ENCODE measurements at places on chromosomes 7 and 10. TPM values are rescaled to one million over a fixed set of nuclear protein-coding genes. Genes with fewer than 3 reads are reported as not detected.

DNA sequence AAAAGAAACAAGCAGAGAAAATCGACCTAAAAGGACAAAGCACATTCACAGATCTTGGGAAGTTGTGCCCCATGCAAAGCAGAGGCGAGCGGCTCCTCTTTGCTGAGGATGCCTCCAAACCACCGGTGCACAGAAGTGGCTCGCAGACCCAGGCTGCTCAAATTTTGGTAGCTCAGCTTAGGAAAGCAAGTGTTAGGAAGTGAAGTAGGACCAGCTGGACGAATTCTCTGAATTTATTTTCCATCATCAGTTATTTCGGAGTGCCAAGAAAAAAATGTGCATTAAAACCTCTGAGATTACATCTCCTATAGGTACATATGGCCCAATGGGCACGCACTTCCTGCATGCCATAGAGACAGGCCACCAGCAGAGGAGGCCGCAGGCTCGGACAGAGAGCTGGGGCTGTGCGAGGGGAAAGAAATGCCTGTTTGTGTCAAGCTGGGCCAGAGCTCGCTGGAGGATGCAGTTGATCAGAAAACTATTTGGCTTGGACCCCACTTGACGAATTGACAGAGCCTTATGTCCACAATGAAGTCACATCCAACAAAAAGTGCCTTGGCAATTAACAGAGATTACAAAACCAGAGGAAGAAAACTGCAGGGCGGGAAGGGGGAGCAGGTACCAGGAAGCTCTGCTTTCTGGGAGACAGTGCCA is 122.3 kb upstream of the LYZL2 start:
- peaks cover 5% of the 10 kb centered on the region for H3K4me1 ChIP-seq
- H3K36me3 ChIP-seq = no peaks in the 10 kb centered on the region
- peak overlapping the region; percentile 58 for H3K27ac ChIP-seq

- DNase-seq = no peak
- no peak overlapping the region for H3K27ac ChIP-seq
- H3K4me1 ChIP-seq = no peaks in the 10 kb centered on the region
- H3K36me3 ChIP-seq = no peaks in the 10 kb centered on the region
- no peak overlapping the region for H3K4me3 ChIP-seq
Measured at GRCh38 chr10:83678850-83679249, 460.5 kb upstream of the GHITM start.

DNA sequence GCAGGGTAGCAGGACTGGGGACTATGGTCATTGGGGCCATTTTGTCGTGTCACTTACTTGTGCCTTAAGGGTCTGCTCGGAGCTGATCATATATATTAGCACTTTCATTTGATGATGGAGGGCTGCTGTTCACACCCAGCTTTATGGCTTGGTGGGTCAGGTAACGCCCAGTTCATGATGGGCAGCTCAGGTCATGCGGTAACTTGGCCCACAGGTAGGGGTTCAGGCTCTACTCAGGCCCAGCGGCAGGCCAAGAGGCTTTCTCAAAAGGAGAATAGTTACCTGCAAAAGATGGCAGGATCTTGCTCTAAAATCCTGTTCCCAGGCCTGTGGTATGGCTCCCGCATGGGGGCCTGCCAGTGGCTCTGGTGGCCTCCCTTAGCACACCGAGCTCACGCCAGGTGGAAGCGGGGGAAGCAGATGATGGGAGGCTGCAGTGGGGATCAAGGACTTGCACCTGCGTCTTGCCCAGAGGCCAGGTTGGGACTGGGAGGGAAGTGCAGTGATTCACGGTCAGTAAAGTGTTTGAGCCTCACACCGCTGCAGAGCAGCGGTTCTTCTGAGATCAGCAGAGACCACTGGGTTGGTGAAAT is 109.5 kb downstream of the ADCY1 start:
- no peaks in the 10 kb centered on the region for H3K36me3 ChIP-seq
- H3K4me1 ChIP-seq = no peaks in the 10 kb centered on the region
- no peak for DNase-seq
- no peak overlapping the region for H3K4me3 ChIP-seq
- H3K27me3 ChIP-seq = peaks cover 6% of the 10 kb centered on the region

GRCh38 chr10:59634102-59634501 is 75.5 kb downstream of the SLC16A9 start:
- H3K27me3 ChIP-seq = no peaks in the 10 kb centered on the region
- no peaks in the 10 kb centered on the region for H3K4me1 ChIP-seq
- no peak overlapping the region for H3K27ac ChIP-seq
- no peaks in the 10 kb centered on the region for H3K36me3 ChIP-seq

- no peak overlapping the region for H3K27ac ChIP-seq
- DNase-seq = peak; percentile 49
- H3K4me1 ChIP-seq = no peaks in the 10 kb centered on the region
- H3K27me3 ChIP-seq = peaks cover 28% of the 10 kb centered on the region
Measured at GRCh38 chr7:103447073-103447960, 1.3 kb upstream of the SLC26A5 start.

DNA sequence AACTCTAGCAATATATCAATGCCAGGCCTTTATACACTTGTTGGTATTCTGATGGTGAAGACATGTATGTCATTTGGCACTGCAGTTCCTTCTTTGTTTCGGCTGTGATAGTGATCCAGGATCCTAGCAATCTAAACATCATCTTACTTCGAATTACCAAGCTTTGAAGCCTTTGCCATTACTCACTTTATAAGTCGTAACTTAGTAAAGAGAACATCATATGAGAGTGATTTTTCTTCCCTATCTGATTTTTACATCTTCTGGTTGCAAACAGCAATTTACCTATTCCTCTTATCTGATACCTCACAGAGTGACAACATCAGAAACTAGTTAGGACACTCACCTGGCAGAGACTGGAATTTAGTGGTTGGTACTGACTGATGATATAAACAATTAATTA is 7.6 kb upstream of the BPGM start:
- no peak for DNase-seq
- no peak overlapping the region for H3K4me3 ChIP-seq
- no peak overlapping the region for H3K27ac ChIP-seq
- no peaks in the 10 kb centered on the region for H3K36me3 ChIP-seq

The TM9SF3 gene
- 92.7 TPM for total RNA-seq

DNA sequence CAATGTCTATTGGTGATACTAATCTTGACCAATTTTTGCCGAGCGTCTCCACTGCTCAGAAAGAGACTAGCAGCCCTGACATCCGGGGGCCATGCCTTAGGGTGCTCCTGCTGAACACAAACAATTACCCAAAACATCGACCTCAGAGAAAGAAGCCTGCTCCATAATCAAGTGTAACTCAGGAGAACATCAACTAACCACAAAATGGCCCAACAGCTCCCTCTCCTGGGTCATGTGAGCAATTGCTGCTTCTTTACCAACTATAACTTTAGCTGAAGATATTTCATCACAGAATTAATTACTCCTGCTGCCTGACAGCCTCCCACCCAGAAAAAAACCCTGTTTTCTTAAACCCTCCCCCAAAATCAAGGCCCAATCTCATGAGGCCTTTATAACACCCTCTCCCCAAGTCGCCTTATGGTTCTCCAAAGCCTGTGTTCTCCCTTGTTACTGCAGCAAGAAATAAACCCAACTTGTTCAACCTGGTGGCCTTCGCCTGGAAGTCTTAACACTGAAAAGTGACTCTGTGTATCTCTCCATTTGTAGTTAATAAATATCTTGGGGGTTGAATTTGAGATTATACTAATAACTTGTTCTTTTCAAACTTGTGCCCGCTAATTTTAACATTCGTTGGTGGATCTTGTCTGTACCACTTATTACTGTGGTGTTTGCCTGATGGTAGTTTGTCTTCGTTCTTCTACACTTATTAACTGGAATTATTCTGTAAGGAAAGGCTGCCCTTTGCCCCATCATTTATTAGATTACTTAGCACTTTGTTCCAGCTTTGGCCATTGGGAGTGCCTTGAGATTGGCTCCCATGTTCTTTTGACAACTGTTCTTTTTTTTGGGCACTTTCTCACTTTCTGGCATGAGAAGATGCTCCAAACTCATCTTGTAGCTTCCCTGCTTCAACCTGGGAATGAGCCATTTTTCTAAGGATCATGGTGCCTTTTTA is 21.2 kb upstream of the RAMP3 start:
- no peaks in the 10 kb centered on the region for H3K36me3 ChIP-seq
- H3K27me3 ChIP-seq = peaks cover 10% of the 10 kb centered on the region
- peak; percentile 80 for DNase-seq
- H3K4me3 ChIP-seq = no peak overlapping the region

DNA sequence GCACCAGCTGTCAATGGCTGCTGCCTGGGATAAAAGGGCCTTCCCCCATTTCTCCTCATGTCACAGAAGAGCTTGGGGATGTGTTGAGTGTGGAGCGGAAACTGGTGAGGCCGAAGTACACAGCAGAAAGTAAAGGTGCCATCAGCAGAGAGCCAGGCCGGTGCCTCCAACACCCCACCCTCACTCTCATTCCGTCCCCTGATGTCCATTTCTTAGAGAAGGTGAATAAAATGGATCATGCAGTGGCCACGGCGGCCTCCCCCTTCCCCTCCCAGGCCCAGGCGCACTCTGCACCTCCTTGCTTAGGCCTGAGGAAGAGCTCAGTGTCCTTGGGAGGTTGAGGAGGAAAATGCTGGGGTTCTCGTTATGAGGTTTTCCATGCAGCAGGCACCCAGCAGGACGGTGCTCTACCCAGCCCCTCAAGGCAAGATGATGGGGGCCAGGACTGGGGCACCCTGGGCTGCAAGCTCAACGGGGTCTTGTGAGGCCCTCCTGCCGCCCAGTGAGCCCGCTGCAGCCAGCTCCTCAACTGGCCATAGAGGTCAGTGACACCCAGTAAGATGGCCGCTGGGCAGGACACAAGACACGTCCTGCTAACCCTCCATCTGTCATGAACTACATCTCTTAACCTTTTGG is 163.9 kb downstream of the ADARB2 start:
- H3K4me3 ChIP-seq = no peak overlapping the region
- H3K36me3 ChIP-seq = no peaks in the 10 kb centered on the region
- H3K4me1 ChIP-seq = no peaks in the 10 kb centered on the region

DNA sequence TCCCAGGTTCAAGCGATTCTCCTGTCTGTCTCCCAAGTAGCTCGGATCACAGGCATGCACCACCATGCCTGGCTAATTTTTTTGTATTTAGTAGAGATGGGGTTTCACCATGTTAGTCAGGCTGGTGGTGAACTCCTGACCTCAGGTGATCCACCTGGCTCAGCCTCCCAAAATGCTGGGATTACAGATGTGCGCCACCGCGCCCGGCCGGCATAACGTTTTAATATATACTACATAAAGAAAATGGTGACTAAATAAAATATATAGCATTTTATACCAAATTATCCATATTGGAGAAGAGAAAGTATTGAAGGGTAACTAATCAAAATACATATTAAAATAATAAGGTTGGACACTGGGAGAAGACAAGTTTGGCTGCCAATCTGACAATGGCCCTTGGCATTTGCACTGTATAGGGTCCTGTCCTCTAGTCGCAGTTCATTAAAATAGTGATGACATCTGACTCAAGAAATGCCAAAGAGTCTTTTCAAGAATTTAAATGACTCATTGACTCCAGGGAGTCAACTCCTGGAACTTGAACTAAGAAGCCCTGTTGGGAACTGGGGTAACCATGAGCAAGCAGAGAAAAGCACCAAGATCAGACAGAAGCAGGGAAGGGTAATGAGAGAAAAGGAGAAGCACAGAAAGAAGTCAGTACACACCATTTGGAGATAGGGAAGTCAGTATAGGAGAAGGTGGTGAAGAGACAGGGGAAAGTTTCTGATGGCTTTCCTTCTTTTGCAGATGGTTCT is 91.1 kb downstream of the CH25H start:
- peak; percentile 79 for DNase-seq
- H3K4me1 ChIP-seq = no peaks in the 10 kb centered on the region
- no peaks in the 10 kb centered on the region for H3K27me3 ChIP-seq
- no peaks in the 10 kb centered on the region for H3K36me3 ChIP-seq
- no peak overlapping the region for H3K27ac ChIP-seq

GRCh38 chr10:132107186-132107948 is 41.6 kb downstream of the JAKMIP3 start:
- H3K36me3 ChIP-seq = no peaks in the 10 kb centered on the region
- no peaks in the 10 kb centered on the region for H3K4me1 ChIP-seq
- H3K27ac ChIP-seq = no peak overlapping the region
- H3K4me3 ChIP-seq = no peak overlapping the region
- DNase-seq = no peak

GRCh38 chr7:117837841-117838240 is 35.4 kb downstream of the CTTNBP2 start:
- no peaks in the 10 kb centered on the region for H3K4me1 ChIP-seq
- no peak for DNase-seq
- no peak overlapping the region for H3K4me3 ChIP-seq

The ZNF727 gene
- 6.4 TPM for total RNA-seq

GRCh38 chr7:21454182-21454581 is 26.3 kb downstream of the SP4 start:
- H3K27ac ChIP-seq = no peak overlapping the region
- H3K27me3 ChIP-seq = no peaks in the 10 kb centered on the region
- no peak overlapping the region for H3K4me3 ChIP-seq
- DNase-seq = no peak

- H3K27me3 ChIP-seq = no peaks in the 10 kb centered on the region
- peaks cover 6% of the 10 kb centered on the region for H3K4me1 ChIP-seq
- no peaks in the 10 kb centered on the region for H3K36me3 ChIP-seq
- H3K27ac ChIP-seq = peak overlapping the region; percentile 35
- H3K4me3 ChIP-seq = no peak overlapping the region
Measured at GRCh38 chr7:46558482-46559193, 637.6 kb upstream of the IGFBP3 start.

DNA sequence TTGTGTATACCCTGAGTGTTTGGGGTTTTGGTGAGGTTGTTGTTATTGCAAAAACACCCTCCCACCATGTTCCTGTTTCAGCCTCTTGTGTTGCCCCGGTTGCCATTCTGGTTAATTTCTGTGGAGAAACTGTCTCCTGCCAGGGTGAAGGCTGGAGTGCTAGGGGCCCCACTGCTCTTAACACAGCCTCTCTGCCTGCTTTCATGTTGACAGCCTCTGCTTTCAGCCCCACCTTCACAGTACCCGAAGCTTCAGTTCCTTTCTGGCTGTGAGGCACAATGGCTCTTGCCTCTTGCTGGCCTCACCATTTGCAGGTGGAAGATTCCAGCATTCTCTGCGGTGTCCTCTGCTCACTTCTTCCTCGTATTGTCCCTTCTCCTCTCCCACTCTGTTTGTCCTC is 19.2 kb downstream of the SLC18A2 start:
- H3K27ac ChIP-seq = no peak overlapping the region
- no peak for DNase-seq
- H3K4me1 ChIP-seq = no peaks in the 10 kb centered on the region

DNA sequence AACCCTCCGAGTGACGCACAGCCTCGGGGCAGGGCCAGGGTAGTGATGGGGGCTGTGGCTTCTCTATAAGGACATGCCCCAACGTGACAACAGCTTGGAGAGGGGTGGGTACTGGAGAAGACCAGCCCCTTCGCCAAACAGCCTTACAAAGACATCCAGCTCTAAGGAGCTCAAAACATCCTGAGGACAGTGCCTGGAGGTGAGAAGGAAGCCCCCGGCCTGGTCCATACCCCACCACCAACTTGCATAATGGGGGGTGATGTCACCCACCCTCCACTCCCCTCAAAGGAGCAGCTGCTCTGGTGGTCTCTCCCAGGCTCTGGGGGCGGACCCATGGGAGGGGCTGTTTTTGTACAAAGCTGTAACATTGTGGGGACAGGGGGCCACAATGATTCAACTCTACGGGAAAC is 15.1 kb downstream of the PRSS2 start:
- H3K27ac ChIP-seq = no peak overlapping the region
- H3K36me3 ChIP-seq = no peaks in the 10 kb centered on the region
- no peak overlapping the region for H3K4me3 ChIP-seq
- no peak for DNase-seq

The COG5 gene
- total RNA-seq = 28.2 TPM

GRCh38 chr10:29710128-29710527 is 75.4 kb upstream of the SVIL start:
- no peak overlapping the region for H3K4me3 ChIP-seq
- no peaks in the 10 kb centered on the region for H3K27me3 ChIP-seq
- peaks cover 4% of the 10 kb centered on the region for H3K4me1 ChIP-seq
- no peak overlapping the region for H3K27ac ChIP-seq
- no peaks in the 10 kb centered on the region for H3K36me3 ChIP-seq
- no peak for DNase-seq

The MACC1 gene
- total RNA-seq = 0.26 TPM

All from fibroblast of lung (primary cell).